ENCODE measurements at places on chromosomes 3 and 15.

- DNase-seq, result no peak
These were observed 172.7 kb upstream of the LMCD1 start for GRCh38 chr3:8328967-8329366.

DNA sequence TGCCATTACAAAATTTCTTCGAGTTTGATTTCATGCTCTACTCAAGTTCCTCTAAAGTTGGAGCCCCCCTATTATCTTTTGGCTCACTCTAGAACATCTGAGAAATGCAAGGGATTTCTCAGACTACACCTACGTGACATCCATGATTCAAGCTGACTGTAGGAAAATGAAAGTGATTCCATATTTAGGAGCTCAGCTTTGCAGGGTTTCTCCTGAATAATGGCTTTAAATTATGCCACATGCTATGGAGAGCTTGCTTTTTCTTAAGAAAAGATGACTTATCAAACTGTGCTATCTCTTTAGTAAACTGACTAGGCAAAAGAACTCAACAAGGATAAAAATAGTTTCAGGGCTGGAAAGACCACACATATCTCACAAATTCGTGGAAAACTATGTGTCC lies 292.1 kb downstream of the LSAMP start:
- no peak for DNase-seq

DNA sequence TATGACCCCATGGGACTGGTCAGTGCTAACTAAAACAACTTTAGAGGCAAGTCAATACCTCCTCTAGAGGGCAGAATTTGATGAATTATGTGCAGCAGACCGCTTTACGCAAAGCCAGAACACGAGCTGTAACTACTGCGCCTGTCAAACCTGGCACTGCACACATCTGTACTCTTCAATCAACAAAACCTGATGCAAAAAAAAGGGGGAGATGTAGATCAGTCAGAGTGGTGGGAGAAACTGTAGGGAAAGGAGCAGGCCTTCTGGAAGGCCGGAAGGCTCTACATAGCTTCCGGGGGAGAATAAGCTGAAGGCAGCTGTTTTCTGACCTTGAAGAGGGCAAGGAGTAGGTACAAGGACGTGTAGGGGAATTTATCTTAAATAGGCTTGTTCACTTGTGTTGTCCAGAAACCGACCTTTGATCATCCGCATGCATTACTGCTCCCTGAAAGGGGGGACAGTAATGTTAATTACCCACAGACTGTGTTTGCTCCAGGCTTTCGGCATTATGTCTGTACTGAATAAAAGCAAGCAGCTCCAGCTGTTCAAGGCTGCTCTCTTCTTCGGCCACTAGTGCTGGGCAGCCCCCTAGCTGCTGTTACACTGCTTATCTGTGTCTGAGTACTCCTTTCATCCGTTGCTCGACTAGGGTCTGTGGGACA lies 41.0 kb downstream of the GPR160 start:
- no peak for DNase-seq

DNA sequence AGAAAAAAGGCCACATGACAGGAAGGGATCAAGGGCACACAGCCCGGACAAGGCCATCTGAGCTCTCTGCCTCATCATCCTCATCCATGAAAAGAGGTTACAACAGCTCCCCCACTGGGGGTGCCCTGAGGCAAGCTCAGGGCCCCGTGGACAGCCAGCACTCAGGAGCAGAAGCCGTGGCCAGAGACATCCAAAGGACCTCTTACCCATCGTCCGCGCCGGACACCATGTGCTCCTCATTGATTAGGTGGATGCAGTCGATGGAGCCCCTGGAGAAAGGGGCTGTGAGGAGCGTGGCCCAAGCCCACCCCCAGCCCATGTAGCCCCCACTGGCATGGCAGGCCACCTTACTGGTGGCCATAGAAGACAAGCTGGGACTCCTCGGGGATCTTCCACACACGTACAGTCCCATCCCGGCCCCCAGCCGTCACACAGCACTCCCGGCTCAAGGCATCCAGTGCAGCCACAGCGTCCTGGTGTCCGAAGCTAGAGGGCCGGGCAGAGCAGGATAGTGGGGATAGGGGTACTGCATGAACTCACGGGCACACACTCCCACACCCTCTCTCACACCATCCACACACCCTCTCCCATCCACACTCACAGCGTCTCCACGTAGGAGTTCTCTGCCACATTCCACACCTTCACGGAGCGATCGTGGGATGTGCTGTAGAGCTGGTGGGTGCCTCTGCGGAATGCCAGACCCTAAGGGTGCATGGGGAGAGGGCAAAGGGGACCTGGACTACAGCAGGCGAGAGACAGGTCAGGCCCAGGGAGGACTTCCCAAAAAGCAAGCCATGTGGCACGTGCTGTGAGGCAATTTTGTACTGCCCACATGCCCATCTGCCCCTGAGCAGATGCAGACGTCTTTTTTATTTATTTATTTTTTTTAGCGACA lies 6.5 kb downstream of the RRP9 start:
- no peak for DNase-seq

GRCh38 chr3:37859354-37859753 lies 2.3 kb upstream of the CTDSPL start:
- no peak for DNase-seq

- no peak for DNase-seq
These were observed at the start of gene TNFAIP8L3 for GRCh38 chr15:51094606-51095569. Gene TNFAIP8L3 (minus strand): TSS chr15:51094906. CDS start chr15:51094595, 311 bp downstream.

GRCh38 chr3:109195815-109196214 lies 59.3 kb downstream of the C3orf85 start:
- DNase-seq, result no peak

- no peak for DNase-seq
These were observed 47.7 kb upstream of the ANKRD28 start for GRCh38 chr3:15845475-15845874.

DNA sequence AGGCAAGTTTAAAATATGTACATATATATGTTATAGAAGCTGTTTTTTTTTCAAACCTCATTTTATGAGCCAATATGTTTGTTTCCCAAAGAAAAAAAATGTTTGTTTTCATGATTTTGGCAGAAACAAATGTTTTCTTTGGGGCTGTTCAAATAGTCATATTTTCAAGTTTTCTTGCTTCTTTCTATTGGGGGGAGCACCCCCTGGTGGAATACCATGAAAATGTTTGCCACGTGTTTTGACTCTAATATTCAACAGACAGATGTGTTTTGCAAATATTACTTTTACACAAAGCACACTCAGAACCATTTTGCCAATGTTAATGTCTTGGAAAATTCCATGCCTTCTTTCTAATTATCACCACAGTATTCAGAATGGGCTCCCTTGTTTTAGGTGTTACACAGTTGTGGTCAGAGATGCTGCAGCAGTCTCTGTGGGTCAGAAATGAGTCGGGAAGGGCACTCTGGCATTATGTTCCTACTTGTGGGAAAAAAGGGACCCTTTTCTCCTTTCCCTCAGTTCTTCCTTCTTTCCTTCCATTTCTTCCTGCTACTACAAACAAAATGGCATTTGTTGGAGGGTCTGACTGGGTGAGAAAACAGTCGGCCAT lies 817.0 kb downstream of the TUSC7 start:
- DNase-seq, result no peak

- no peak for DNase-seq
These were observed 9.1 kb downstream of the NCEH1 start for GRCh38 chr3:172701751-172702150.

DNA sequence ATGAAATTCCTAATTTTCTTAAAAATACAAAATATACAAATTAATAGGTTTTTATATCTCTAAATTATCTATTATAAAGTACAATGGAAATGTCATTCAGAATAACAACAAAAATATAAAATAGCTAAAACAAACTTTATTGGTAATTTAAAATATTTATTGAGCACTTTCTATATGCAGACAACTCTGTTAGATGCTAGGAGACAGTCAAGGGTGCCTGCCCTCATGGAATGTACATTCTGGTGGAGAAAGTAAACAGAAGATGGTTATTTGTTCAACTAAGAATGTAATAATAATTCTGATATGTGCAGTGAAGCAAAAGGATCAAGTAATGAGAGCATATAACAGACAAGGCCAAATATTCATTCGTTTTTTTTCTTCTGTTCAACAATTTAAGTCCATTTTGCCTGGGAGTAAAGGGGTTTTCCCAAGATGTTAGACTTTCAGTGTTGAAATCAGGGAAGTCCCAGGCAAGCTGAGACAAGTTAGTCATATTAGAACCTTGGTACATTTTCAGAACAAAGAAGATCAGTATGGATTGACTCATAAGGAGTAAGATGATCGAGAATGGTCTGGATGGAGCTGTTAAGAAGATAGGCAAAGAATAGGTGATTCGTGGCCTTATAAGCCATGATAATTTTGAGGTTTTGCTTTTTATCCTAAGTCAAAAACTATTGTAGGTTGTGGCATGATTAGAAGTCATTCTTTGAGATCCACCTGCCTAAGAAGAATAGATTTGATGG lies 150.2 kb upstream of the MLF1 start:
- DNase-seq, result no peak

- no peak for DNase-seq
These were observed 32.7 kb downstream of the LRRFIP2 start for GRCh38 chr3:37141676-37142075.

DNA sequence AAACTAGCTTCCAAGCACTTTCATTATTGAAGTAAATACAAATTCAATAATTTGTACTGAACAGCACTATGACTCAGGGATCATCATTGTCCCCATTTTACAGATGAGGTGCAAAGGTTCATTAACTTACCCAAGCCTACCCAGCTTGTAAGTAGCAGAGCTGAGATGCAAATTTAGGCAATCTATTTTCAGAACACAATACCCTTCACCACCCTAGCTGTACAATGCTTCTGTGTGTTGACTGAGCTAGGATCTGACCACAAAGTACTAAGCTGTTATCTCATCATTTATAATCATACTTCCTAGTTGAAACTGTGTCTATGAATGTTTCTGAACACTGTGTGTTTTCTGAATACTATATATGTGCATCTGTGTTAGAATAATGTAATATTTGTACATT lies 3.2 kb upstream of the ILDR1 start:
- DNase-seq, result no peak

DNA sequence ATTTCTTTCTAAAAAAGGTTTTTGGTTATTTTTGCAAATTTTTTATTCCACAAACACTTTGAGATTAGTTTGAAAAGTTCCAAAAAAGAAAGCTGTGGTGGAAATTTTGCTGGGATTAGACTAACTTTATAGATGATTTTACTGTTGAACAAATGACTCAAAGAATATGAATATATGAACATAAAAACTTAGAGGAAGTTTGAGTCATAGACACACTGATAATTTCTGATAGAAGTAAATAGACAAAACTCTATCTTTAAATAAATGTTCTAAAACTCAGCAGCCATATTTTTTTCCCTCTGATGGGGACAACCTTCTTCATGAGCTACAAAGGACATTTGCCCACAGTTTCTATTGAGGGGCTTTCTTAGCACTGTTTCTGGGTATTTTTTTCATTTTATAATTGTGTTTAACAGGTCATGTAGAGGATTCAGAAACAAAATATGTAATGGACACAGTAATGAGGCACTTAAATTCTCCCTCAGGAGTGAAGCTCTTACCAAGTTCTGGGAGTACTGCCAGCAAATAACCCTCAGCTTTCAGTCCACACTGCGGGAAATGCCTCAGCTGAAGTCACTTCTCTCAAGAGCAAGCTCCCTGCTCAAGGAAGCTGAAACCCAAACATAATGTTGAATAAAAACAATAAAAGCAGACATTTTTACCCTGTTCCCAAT lies 157.6 kb downstream of the NFKBIZ start:
- DNase-seq, result no peak

GRCh38 chr3:117700573-117701360 lies 991.2 kb downstream of the TUSC7 start:
- DNase-seq, result no peak

Measured in thymus (tissue), 14 donors.